ENCODE measurements at places on chromosomes 1 and 21.

- no peak for DNase-seq
Observed at GRCh38 chr1:164651351-164651951, 92.5 kb downstream of the PBX1 start.

- DNase-seq = no peak
Observed at GRCh38 chr1:51240084-51240483, 4.0 kb downstream of the RNF11 start.

- DNase-seq = no peak
Observed at GRCh38 chr1:229146647-229147046, 124.3 kb upstream of the RAB4A start.

DNA sequence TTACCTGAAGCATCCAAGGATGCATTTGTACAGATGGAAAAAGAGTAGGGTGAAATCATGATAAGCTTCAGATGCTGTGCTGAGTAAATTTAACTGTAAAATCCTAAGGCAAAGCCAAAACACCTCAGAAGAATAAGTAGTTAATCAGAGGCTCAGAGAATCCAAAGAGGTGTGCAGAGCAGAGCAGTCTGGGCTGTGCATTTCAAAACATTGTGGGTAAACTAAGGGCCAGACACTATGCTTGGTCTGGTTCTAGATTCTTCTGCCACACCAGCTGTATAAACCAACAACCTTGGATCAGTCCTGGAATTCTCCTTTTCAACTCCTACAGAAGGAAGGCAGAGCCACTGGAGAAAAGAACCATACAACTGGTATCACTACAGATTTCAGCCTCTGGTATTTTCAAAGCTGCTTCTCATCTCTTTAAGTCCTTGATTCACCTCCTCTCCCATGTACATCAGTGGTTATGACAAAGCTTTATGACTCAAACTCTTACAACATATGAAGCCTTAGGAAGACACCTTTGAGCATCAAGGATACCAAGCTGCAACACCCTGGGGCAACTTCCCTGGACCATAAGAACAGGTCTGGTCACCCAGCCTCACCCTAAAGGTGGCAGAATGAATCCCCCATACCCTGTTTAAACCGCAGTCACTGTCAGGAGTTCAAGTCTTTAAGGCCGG is 11.6 kb upstream of the HIPK1 start:
- no peak for DNase-seq

- DNase-seq = no peak
Observed at GRCh38 chr1:32998997-32999396, 34.4 kb upstream of the RNF19B start.

GRCh38 chr1:166920561-166921475 is 44.8 kb upstream of the TADA1 start:
- no peak for DNase-seq

GRCh38 chr1:46102769-46103476 is 29.5 kb downstream of the PIK3R3 start:
- no peak for DNase-seq

DNA sequence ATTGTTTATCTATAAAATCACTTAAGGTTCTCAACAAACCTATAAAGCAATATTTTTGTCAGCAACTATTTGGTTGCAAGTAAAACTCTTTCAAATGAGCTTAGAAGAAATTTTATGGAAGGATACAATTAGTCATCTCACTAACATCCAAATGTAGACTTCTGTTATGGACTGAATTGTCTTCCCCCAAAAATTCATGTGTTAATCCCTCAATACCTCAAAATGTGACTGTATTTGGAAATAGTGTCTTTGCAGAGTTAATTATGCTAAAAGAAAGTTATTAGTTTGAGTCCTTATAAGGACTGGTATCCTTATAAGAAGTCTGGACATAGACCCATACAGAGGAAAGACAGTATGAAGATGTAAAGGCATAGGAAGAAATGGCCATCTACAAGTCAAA is 357.8 kb upstream of the PRMT6 start:
- no peak for DNase-seq

DNA sequence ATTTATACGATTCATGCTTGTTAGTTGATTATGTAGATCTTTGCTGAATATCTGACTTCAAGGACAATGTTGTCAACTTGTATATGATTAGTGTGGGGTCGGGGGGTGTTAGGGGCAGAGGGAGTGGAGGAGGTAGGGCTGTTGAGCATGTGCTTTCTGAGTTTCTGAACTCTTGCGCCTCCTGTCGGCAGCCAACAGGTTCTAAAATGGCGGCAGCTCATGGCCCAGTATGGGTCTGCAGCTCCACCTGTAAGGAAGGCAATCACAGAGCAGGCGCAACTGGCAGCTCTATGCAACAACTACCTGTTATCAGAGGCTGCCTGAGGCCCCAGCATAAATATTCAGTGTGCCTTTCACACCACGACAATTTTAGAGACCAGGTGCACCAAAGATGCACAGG is 205.8 kb upstream of the PLXNA2 start:
- no peak for DNase-seq

GRCh38 chr1:172863031-172863430 is 187.7 kb downstream of the TNFSF18 start:
- DNase-seq = no peak

GRCh38 chr1:61090546-61091202 is 8.3 kb downstream of the NFIA start:
- DNase-seq = no peak

DNA sequence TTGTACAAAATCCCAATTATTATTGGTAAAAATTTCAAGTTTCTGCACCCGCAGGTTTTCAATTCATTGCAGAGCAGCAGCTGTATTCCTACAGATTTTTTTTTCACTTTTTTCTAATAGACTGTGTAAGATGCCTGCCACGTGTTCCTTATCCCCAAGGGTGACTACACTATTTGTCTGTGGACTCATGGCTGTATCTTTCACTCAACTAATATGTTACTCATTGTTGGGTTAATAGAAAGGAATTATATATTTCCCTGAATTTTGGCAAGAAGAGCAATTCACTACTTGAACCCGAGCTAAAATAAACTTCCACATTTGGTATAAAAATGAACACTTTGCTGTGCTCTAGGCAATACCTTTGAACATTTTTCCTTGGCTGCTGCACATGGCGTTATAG is 158.7 kb downstream of the NCAM2 start:
- no peak for DNase-seq

GRCh38 chr1:66788231-66788939 is 12.7 kb downstream of the INSL5 start:
- DNase-seq = peak; percentile 23

GRCh38 chr1:153393926-153394325 is 3.1 kb upstream of the S100A8 start:
- no peak for DNase-seq

GRCh38 chr1:39575191-39576015 is 1.2 kb downstream of the PABPC4 start:
- peak; percentile 80 for DNase-seq

GRCh38 chr1:150567341-150567716 is 12.1 kb downstream of the MCL1 start:
- no peak for DNase-seq

- DNase-seq = no peak
Observed at GRCh38 chr1:238107322-238107721, 216.6 kb upstream of the ZP4 start.

GRCh38 chr1:204145033-204145504 is 6.8 kb downstream of the ETNK2 start:
- no peak for DNase-seq

- no peak for DNase-seq
Observed at GRCh38 chr1:31870086-31870736, 54.4 kb upstream of the SPOCD1 start.

GRCh38 chr1:153542956-153543711 is 2.4 kb upstream of the S100A5 start:
- peak; percentile 58 for DNase-seq

DNA sequence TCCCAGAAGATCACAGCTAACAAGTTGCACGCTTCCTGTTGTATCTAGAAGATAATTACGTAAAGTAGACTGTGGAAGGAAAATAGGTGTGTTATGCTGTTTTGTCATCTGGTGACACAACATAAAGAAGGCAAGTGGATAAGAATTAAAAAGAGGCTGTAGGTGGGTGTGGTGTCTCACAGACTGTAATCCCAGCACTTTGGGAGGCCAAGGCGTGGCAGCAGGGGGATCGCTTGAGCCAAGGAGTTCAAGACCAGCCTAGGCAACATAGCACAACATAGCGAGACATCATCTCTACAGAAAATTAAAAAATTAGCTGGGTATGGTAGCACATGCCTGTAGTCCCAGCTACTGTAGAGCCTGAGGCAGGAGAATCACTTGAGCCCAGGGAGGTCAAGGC is 17.9 kb upstream of the ZNF281 start:
- DNase-seq = no peak

- DNase-seq = peak; percentile 78
Observed at GRCh38 chr1:51372561-51372960, 42.2 kb upstream of the TTC39A start.

- DNase-seq = peak; percentile 60
Observed at GRCh38 chr1:50976111-50976889, 6.3 kb downstream of the CDKN2C start.

GRCh38 chr1:2115702-2116341 is 65.6 kb downstream of the PRKCZ start:
- no peak for DNase-seq

DNA sequence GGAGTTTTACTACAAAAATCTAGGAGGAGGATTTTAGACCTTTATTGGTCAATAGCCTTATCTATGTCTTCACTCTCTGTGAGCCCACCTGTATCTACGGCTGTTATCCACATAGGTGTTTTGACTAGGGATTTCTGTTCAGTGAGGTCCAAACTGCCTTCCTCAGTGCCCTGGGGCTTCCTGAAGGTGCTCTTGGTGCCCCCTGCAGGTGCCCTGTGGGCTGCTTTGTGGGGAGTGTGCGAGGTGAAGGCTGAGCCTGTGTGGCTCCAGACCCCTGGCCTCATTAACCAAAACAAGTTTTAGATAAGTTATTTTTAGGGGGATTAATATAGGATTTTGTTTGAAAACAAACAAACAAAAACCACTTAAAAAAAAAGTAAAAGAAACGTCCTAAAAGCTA is 122.5 kb downstream of the KIF26B start:
- DNase-seq = no peak

DNA sequence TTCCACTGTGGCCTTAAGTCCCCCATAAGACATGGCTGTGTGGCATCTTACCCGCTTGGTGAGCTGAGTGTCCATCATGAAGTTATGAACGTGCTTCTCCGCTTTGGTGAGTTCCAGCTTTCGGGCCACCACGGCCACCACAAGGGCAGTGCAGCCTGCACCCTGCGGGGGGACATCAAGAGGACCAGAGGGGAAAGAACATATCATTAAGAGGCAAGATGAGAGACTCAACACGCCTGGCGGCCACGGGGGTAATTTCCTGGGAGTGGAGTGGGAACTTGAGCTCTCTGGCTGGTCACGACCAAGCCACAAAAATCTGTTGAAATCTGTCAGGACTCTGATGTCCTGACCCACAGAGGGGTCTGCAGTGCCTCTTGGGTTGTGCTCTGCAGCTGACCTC is 117.9 kb upstream of the ADAR start:
- DNase-seq = peak; percentile 42
